Astrocyte of the cerebellum (primary cell): ENCODE measurements at places on chromosomes 11 and 22.

DNA sequence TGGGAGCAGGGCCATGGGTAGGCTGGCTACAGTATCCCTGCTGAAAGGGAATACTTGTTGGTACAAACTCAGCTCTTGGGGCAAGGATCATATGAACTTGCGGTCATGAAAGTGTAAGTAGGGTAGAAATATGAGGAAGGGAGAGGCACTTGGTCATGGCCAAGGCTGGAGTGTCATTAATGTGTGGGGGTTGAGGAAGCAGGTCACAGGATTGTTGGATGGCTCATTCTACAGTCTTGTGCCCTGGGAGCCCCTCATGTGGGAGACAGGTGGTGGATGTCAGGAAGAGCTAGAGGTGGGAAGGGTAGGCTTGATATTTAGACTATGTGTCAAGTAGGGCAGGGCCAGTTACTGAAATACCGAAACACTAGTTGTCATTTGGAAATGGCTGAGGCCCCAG lies 95.5 kb downstream of the RRM1 start:
- DNase-seq, result no peak

DNA sequence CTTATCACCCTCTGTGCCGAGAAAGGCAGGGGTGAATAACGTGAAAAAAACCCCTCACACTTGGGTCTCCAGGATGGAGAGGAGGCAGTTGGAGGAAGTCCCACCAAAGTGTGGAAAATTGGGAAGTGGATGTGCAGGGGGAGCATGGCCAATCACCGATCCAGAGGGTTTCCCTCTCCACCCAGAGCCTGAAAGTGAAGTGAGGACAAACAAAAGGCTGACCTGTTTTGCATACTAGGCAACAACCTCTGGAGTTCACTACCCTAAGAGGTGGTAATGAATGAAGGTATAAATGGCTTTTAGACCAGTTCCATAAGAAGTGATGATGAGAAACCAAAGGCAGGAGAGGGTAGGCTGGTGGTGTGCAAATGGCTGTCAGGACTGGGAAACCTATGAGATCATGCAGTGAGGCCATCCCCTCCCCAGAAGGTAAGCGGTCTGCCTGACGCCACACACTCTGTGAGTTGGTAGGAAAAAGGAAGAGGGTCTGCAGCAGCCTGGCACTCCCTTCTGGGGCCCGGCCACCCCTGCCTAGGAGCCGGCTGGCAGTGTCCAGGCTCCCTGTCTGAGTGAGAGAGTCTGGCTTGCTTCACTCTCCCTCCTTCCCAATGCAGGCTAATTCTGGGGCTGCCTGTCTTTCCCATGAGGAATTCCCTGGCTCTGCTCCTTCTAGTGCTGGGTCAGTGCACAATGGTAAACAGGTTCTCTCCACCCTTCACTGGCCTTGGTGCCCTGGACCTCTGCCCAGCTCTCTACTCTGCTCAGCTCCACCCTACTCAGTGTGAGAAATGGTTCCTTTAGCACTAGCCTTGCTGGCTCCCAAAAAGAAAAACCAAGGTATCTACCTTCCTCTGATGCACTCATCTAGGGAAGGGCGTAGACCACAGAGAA lies 15.6 kb downstream of the TBC1D10A start:
- peak; percentile 50 for DNase-seq

- DNase-seq, result no peak
Observed at GRCh38 chr11:2530131-2530854, 85.5 kb downstream of the KCNQ1 start.

DNA sequence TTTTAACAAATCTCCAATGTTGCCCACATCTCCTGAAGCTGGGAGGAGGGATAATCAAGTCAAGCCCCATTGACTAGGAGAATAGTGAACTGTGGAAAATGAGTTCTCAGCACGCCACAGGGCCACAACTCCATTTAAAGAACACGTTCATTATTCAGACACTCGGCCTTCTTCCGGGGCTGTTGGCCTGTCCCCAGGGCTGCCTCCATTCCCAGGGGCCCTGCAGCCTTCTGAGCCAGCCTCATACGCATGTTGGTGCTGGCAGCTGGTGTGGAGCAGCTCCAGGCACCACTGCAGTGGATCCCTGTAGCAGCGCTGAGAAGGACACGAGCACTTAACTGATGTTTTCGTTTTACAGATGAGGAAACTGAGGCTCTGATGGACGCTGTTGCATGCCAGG lies 87.5 kb upstream of the RCN1 start:
- DNase-seq, result no peak
